NCI-H1930 (cell line): ENCODE measurements at places on chromosomes 5 and 9.

- DNase-seq = no peak
These were observed 218.6 kb downstream of the AGTPBP1 start for GRCh38 chr9:85523202-85523601.

DNA sequence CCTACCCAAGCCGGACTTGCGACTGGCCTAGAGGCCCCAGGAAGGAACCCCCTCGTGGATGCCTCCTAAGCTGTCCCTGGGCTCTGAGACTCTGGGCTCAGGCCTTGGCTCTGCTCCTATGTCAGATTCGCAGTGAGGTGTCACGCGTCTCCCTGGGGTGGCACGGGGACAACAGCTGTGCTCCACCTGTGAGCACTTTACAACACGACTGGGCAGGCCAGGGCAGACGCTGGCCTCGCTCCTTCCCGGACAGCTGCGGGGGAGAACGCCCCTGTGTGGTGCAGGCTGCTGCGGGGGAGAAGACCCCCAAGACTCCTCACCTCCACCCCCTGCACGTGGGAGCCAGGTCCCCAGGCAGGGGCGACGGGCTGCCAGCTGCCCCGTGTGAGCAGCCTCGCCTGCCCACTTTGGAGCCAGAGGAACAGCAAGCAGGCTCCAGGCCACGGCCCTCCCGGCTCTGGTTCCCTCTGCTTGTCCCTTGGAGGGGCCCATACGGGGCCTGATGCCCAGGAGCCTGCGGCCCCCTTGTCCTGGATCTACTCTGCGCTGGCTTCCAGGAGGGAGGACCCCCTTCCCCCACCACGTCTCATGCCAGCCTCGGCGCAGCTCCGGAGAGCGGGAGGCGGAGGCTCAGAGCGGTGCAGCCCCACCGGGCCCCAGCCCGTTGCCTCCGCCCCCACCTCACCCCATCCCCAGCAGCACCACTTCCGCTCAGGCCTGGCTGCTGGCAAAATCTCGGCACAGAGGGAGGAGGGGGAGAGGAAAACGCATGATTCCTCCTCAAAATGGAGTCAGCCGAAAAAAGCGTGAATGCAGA, 36.0 kb downstream of the SARDH start:
- no peak for DNase-seq

DNA sequence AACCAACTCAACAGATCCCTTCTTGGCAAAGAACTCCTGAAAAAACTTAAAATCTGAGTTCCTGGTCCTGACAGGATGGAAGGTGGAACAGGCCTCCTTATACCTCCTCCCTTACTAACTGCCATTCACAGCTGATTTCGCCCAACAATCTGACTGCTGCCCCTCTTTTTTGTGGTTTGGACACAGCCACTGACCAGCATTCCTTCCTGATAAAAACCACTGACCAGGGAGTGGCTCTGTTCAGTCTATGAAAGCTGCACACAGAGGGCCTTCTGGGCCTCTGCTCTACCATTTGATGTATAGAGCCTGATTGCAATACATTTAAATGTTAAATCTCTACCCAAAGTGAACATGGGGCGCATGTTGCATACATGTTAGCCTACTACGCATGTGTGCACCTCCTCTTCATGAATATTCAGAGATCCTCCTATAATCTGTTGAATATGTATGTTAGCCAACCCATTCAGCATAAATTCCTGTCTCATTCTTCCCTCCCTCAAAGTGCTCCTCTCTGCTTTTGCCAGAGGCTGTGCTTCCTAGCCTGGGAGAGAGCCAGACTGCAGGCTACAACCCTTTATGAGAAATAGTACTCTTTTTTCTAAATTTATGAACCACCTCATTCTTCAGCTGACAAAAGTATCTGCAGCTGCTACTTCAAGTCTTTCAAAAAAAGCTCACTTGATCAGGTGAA, 93.7 kb upstream of the MRPS30 start:
- DNase-seq = no peak

GRCh38 chr9:27836661-27837401, 263.6 kb upstream of the C9orf72 start:
- DNase-seq = no peak

DNA sequence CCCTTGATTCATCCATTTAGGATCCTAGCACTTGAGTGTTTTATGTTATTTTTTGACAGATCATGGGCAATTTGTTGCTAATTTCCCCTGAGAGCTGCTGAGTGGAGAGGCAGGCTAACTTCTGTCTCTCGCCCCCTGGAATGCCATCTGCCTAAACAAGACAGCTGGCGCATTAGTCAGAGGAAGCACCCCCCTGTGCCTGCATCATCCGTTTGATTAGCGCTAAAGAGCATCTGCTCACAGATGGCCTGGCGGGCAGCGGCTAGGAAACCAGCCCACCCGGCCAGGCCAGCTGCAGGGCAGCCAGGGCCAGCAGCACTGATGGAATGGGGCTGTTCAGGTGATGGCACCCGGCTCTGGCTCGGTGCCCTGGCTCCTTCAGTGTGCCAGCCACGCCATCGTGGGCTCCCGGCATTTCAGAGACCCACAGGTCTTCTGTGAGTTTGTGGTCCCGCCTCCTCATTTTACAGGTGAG, 22.9 kb upstream of the ASS1 start:
- no peak for DNase-seq

DNA sequence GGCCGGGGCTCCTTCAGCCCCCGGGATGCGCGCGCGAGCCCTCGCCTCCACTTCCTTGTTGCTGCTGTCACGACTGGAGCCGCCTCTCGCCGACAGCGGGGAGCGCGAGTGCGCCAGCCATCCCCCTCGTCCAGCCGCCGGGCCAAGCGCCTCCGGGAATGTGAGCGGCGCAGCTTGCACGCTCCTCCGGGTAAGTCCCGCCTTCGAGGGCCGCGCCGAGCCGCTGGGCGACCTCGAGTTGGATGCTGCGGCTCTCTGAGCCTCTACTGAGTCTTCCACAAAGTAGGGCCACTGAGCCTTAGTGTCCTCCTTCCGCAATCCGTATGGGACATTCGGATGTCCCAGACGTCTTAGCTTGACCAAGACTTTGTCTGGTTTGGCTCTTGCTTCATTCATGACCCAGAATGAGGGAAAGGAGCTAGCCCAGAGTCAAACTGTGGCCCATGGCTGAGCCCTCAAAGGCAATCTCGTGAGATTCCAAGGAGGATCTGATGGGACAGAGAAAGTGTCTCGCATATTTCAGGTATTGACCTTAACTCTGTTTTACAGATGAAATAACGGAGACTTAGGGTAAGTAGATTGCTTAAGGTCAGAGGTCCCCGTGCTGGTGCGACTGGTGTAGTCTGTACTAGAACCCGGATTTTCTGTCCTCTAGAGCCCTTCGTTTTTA, 586 bp downstream of the HMGXB3 start:
- DNase-seq = no peak

DNA sequence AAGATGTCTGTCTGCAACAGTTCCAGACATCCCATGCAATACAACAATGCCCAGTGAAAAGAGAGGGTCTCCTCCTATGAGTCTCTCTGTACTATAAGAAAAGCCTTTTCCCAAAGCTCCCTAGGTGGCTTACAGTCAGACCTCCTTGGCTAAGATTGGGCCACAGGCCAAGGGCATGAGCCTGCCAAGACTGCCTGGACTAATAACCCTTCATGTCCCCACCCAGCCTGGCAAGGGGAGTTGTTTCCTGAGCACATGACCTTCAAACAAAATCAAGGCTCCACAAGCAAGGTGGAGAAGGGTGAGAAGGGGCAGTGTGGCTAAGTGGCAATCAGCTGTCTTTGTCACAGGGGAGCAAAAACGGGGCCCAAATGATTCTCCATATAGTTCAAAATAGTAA, 75.6 kb upstream of the ZSWIM6 start:
- DNase-seq = no peak
